Kidney tubule cell (primary cell): ENCODE measurements at places on chromosomes 5 and 9.

DNA sequence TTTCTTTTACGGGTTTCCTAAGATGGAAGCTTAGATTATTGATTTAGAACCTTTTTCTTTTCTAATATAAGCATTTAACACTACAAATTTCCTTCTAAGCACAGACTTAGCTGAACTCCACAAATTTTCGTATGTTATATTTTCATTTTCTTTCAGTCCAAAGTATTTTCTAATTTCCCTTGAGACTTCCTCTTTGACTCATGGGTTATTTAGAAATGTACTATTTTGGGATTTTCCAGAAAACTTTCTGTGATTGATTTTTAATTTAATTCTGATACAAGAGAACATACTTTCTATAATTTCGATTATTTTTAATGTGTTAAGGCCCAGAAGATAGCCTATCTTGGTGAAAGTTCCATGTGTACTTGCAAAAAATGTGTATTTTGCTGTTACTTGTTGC, 19.7 kb upstream of the TBCA start:
- DNase-seq, result no peak

GRCh38 chr5:150302301-150303069, at the start of gene ARSI:
Gene ARSI, minus strand, starts transcription at chr5:150302905. Its CDS starts 532 bp downstream, at chr5:150302373.
- peak; percentile 65 for DNase-seq

DNA sequence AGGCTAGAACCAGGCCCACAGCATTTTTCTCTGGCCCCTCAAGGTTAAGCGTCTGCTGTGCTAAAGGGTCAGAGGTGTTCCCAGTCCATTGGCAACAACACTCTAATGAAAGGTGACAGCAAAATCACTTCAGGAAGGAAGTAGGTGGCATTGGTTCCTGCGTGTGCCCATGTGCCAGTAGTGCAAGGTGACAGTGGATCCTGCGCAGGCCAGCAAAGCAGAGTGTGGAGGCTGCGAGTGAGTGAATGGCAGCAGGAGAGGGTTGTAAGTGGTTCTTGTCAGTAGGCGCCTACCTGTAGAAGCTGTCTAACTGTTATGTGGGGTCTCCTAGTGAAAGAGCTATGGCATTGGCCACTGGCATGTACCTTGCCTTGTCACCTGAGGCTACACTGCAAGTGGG, 898.2 kb upstream of the TYRP1 start:
- DNase-seq, result no peak

DNA sequence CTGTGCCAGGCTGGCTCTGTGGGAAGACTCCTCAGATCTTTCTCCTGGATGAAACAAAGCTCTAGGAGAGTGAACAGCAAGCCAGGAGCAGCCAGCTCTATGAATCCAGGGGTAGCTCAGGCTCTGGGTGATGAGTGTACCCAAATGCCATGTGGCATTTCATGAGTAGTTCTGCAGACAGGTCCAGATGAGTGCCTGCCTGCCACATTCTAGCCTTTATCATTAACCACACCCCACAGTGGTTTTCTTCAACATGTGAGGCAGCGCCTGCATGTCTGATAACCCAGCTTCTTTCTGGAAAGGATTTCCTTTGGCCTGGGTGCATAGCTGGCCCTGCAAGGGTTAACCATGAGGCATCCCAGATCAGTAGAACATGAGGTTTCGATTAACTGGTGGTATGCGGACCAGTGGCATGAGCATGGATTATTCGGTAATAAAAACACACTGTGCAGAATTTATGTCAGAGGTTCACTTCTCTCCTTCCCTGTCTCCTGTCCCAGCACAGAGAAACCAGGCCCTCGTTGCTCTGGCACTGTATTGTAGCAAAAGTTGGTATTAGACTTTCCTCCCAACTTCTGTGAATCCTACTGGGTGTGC, 381.9 kb upstream of the ZNF462 start:
- DNase-seq, result no peak

DNA sequence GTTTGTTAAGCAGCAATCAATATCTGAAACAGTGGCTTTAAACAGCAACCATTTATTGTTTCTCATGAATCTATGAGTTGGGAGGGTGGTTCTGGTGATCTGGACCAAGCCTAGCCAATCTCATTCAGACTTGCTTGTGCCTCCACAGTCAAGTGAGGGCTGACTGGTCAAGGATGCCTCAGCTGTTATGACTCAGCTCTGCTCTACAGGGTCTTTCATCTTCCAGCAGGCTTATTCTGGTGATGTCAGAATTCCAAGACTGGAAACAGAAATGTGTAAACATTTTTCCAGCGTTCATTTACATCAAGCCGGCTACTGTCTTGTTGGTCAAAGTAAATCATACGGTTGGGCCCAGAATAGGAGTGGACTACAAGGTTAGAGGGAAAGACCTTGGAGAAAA, 2.5 kb upstream of the PIP5K1B start:
- DNase-seq, result peak; percentile 54
